ENCODE measurements at places on chromosomes 12 and 14.
A peak's percentile ranks its signal among the peaks of the same experiment; 100 is the strongest.

DNA sequence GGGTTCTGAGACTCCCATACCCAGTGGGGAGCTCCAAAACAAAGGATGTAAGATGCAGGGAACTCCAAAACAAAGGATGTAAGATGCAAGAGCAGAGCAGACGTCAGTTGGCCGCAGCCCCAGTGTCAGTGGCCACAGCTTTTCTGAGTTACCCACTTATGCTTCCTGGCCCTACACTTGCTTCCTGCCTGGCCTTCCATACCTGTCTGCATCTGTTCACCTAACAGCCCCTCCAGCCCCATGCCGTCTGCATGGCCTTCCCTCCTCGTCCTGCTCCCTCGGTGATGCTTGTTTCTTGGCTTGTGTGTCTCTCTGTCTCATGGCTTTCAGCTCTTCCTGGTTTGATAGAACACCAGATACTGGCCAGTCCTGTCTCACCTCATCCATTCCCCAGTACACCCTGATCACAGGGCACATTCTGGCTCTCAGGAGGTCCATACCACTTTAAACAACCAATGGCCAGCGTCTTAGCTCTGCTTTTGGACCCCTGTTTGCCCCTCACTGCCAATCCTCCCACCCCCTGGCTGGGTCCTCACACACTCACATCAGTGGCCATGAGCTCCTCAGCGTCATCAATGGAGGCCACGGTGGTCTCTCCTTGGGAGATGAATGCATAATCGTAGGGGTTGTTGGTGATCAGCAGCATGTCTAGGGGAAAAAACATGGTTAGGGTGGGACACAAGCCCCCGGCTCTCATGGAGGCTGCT, 5.3 kb downstream of the MYH7 start:
- no peak for DNase-seq

DNA sequence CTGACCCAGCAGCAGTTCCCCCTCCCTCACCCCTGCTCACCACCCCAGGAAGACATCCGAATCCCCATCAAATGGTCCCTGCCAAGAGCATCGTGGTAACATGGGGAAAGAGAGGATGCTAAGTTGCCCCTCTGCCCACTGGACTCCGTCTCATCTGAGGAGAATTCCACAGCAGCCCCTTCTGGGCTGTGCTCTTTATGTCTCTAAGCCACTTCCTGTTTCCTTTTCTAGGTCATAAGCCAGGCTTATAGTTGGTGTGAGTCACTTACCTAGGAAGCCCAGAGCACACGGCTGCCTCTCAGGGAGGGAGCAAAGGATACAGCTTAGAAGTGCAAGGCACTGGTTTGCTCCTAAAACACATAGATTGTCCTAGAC, 76.0 kb downstream of the VCPKMT start:
- peak; percentile 78 for DNase-seq

- peak; percentile 63 for DNase-seq
These were observed 118.3 kb downstream of the MED13L start for GRCh38 chr12:116159175-116159574.

- no peak for DNase-seq
These were observed 827.9 kb downstream of the FLRT2 start for GRCh38 chr14:86357876-86358275.

DNA sequence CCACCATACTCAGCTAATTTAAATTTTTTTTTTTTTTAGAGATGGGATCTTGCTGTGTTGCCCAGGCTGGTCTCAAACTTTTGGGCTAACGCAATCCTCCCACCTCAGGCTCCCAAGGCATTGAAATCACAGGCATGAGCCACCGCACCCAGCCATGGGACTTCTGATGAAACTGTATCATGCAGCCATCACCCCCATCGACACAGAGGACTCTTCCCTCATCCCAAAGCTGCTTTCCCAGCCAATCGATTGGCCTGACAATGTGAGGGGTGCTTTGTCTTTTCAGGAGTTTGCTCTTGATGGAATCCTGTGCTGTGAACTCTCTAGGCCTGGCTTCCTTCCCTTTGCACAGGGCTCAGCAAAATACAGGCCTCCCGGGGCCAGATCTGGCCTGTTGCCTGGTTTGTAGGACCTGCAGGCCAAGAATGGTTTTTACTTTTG, 59.6 kb upstream of the NCOR2 start:
- peak; percentile 79 for DNase-seq

GRCh38 chr14:54058505-54058904, 101.9 kb upstream of the BMP4 start:
- no peak for DNase-seq

DNA sequence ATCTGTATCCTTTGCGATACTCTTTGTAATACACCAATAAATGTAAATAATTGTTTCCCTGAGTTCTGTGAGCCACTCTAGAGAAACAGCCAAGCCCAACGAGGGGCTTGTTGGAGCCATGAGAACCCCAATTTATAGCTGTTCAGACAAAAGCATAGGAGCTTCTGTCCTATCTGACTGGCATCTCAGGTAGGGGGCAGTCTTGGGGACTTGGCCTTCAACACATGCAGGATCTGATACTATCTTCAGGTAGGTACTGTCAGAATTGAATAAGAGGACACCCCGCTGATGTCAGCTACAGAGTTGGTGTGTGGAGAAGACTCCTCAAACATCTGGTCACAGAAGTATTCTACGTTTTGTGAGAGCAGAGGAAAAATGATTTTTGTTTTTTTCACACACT, 25.3 kb downstream of the TXNDC16 start:
- DNase-seq, result no peak

Data from endothelial cell of umbilical vein (primary cell).